HuH-7.5 (cell line): ENCODE measurements at places on chromosomes 16 and 17.
A peak's percentile ranks its signal among the peaks of the same experiment; 100 is the strongest.

DNA sequence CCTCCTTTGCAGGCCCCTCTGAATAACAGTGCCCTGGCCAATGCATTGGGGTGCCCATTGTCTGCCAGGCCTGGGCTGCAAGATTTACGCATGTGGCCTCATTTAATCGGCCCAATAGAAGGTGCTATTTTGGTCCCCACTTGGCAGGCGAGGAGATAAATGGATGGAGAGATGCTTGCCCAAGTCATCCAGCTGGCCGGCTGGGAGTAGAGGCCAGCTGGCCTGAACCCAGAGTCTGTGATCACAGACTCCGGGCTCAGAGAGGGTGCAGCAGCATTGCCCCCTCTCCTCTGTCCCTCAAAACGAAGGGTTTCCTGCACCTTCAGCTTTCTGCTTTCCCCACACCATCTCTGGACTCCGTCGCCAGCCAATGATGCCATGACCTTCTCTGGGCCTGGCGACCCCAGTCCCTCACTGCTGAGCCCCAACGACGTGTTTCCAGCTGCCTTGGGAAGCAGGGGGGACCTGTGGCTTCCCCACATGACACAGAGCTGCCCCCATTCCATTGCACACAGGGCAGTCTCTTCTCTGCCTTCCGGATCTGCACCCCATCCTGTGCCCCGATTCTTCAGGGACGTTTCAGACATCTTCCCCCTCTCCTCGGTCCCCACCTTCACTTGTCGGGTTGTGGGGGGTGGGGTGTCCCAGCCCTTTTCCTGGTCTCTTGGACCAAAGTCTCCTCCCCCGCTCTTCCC lies 3.5 kb upstream of the ADGRG1 start:
- DNase-seq: no peak

GRCh38 chr16:69566981-69567680 lies 1.4 kb downstream of the NFAT5 start:
- peak; percentile 15 for DNase-seq

- DNase-seq: no peak
Observed at GRCh38 chr16:8595783-8596182, 5.5 kb upstream of the TMEM114 start.

- DNase-seq: no peak
Observed at GRCh38 chr17:50871898-50872297, 5.7 kb upstream of the TOB1 start.

GRCh38 chr17:10821054-10821453 lies 16.8 kb downstream of the PIRT start:
- no peak for DNase-seq
